Stimulated activated CD4-positive, alpha-beta T cell treated with anti-CD3 and anti-CD28 coated beads, Interleukin-12 subunit alpha, Interleukin-12 subunit beta, amount 100 ng/mL, for 48 hours (primary cell): ENCODE measurements at places on chromosomes 6 and 20.

DNA sequence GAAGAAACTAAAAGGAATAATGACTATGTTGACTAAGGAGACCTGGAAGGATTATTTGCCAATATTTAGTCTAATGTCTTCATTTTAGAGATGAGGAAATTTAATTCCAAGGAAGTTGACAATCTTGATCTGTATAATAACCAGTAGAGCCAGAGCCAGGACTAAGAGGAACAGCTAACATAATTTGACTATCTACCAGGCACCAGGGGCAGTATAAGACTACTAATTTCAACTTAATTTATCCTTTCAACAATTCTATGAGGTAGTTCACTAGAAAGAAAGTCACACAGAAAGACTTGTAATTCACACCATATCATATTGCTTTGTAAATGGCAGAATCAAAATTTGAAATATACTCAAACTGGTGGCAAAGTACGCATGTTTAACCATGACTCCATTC lies 273.0 kb upstream of the STXBP5 start:
- no peak for DNase-seq

- DNase-seq = peak; percentile 54
These were observed 250.9 kb upstream of the RREB1 start for GRCh38 chr6:6856538-6857523.

GRCh38 chr6:96301781-96302180 lies 219.8 kb upstream of the UFL1 start:
- no peak for DNase-seq

DNA sequence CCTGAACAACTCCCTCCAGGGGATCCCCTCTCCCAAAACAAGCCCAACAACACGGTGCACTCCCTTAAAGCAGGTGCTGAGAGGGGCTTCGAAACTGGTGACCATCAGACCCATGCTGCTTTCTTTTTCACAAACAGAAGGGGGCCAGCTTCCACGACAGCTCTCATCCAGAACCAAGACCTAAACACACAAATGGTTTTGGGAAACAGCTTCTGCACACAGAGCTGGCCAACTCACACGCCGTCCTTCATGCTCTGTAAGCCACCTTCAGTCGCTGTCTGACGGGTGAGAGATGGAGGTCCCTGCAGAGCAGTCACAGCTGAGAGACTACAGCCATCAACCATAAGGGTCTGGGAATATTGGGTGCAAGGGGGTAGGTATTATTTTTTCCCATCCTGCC lies 76.3 kb downstream of the ZMYND8 start:
- DNase-seq = no peak

- no peak for DNase-seq
These were observed 511 bp upstream of the OGFR start for GRCh38 chr20:62804021-62804626.

- DNase-seq = no peak
These were observed 12.9 kb upstream of the NT5E start for GRCh38 chr6:85436939-85437495.

DNA sequence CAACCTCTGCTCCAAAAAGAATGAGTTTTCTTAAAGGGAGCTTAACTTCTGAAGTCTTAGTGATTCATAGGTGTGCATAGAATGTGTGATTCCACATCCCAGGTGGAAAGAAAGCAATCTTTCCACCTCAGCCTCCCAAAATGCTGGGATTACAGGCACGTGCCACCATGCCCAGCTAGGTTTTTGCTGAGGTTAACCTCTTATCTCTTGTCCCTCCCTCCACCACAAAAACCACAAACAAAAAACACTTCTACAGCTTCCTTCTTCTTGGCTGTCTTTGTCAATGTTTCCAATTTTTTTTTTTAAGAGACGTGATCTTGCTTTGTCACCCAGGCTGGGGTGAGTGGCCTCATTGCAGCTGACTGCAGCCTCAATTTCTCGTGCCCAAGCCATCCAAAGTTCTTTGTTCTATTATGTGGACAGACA lies 8.1 kb upstream of the CSE1L start:
- DNase-seq = no peak

- no peak for DNase-seq
These were observed 33.5 kb upstream of the CEP162 start for GRCh38 chr6:84260926-84261325.

GRCh38 chr6:44270526-44271405 lies 516 bp downstream of the TMEM151B start:
- no peak for DNase-seq

GRCh38 chr20:40457404-40457803 lies 231.6 kb downstream of the MAFB start:
- DNase-seq = no peak

DNA sequence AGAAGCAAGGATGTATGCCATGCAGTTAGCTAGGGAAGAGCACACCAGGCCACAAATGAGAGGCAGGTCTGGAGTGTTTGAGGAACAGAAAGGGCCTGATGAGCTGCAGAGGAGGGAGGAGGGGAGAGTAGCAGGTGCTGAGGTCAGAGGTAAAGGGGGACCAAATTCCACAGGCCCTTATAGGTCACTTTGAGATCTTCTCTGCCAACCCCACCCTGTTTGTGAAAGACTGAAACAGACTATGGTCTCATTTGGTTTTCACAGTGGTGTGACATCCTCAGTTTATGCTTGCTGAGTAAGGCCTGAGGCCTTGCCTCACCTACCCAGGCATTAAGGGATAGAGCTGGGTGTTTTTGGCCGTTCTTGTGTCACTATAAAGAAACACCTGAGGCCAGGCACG lies 187.7 kb upstream of the MYLIP start:
- DNase-seq = no peak

- DNase-seq = no peak
These were observed at the start of gene NKAIN4 for GRCh38 chr20:63254232-63254605. NKAIN4 (minus strand) TSS chr20:63254463; CDS start chr20:63254450, 13 bp downstream.

DNA sequence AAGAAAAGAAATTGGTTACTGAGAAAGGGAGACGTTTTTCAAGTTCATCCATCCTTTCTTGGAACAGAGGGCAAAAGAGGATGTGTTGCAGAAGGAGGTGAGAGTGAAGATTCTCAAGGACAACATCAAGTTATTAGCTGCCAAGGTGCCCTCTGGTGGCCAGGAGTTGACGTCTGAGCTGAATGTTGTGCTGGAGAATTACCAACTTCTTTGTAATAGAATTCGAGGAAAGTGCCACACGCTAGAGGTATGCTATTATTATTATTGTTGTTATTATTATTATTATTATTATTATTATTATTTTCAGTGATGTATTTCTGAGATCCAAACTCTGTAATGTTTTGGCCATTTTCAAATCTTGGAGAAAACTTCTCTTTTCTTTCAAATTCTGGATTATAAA lies 197.0 kb downstream of the UTRN start:
- DNase-seq = peak; percentile 52

DNA sequence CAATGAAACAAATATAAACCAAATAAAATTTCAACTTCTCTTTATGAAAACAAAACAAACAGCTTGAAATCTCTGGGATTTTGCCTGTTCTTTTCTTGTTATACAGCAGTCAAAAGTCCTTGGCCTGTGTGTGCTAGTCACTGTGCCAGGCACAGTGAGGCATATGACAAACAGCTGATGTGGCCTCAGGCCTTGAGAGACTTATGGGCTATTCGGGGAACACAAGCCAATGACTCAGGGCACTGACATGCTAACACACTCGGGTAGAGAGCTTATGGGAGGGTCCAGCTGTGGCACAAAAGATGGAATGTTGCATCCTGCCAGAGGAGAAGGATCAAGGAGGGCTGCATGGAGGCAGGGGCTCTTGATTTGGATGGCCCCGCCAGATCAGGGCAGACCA lies 95.4 kb upstream of the NKX2-2 start:
- no peak for DNase-seq

- no peak for DNase-seq
These were observed 44.8 kb upstream of the FABP7 start for GRCh38 chr6:122734529-122735395.

- DNase-seq = no peak
These were observed 80.1 kb upstream of the HDAC2 start for GRCh38 chr6:114051031-114051430.

DNA sequence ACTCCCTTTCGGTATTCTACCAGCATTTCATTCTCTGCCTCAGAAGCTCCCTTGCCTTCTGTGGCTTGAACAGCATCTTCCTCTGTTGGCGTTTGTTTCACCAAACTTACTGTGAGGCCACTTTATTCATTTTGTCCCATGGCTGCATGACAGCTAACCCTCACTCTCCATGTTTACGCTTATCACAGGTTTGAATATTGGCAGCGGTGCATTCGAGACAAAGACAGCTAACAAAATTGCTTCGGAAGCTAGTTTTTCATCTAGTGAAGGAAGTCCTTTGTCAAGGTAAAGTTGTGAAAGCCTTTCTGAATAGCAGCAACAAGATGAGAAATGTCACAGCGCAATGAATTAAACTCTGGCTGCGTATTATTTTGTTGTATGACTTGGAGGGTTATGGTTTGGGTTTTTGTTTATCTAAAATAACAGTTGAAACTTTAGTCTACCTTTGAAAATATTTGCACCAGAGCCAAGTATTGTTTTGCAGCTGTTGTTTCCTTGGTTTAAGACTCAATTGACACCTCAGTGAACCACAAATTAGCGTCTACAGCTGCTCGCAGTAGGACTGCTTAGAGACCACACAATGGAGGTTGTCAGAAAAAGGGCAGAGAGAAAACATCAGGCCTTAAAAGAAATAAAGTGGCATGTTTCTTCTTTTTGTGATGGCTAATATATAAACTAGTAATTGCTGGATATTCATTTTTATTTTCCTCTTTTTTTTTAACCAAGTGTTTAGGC lies 70.4 kb upstream of the XRN2 start:
- no peak for DNase-seq

DNA sequence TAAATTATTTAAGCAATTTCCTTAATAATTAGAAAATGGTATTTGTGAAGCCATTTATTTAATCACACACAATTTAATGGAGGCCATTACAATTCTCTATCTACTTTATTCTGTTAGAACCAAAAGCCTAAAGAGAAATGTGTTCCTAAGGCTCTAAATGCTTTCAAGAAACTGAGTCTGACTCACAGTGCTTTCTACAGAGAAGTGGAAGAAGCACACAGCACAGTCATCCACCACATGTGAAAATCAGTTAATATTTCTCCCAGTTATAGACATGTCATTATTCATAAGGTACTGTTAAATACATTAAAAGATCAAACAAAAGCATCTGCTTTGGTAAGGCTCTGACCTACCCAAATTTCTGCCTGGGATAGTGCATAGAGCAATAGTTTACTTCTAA lies 214.4 kb downstream of the ALDH8A1 start:
- no peak for DNase-seq

GRCh38 chr20:32368925-32369324 lies 10.8 kb downstream of the ASXL1 start:
- DNase-seq = no peak

- no peak for DNase-seq
These were observed 2.6 kb upstream of the PCMTD2 start for GRCh38 chr20:64253000-64253383.

- DNase-seq = no peak
These were observed 21.0 kb upstream of the PRELID3B start for GRCh38 chr20:59063358-59064213.

DNA sequence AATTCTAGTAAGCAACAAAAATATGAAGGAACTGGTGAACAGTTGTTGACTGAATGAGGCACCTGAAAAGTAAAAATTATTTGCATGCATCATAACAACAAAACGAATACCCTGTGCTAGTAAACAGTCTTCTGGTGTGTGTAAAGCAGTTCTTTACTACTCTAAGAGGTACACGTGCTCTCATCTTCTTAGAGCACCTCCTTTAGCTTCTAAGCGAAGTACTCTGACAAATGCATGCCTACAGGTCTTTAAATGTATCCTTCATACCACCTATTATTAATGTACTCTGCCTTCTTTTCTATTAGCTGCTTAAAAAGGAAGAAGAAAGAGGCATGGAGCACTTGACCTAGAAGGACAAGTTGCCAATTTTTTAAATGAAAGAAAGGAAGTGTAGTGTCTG lies 32.2 kb upstream of the MYB start:
- DNase-seq = no peak

DNA sequence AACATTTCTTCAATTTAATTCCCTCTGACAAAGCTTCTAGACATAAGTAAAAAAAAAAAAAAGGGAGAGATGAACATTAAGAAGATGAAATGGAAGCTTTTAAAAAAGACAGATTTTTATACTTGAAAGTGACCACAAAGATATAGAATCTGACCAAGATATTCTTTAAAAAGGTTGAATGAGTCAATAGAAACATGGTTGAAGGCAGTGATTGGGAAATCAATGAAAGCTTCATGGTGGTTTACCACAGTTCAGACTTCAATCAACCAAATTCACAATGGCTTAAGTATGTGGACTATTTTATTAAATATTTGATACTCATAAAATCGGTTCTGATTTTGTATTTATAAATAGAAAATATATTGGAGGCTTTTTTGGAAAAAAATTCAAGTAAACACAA lies 248.4 kb upstream of the HSF2 start:
- DNase-seq = no peak

GRCh38 chr6:28480253-28480932 lies 35.2 kb downstream of the GPX6 start:
- no peak for DNase-seq

GRCh38 chr6:147651249-147652063 lies 143.0 kb downstream of the SAMD5 start:
- no peak for DNase-seq

GRCh38 chr6:814378-815347 lies 121.7 kb upstream of the EXOC2 start:
- DNase-seq = no peak

GRCh38 chr6:2596222-2596621 lies 154.5 kb downstream of the MYLK4 start:
- no peak for DNase-seq

GRCh38 chr20:610130-611046 lies at the start of gene TCF15:
TCF15 (minus strand) TSS chr20:610309; CDS start chr20:610237, 72 bp downstream.
- DNase-seq = no peak

- DNase-seq = no peak
These were observed 4.1 kb upstream of the CEP250 start for GRCh38 chr20:35451295-35451694.

- no peak for DNase-seq
These were observed 92.5 kb upstream of the AKAP12 start for GRCh38 chr6:151147118-151147832.

- DNase-seq = no peak
These were observed 198.7 kb downstream of the GMPR start for GRCh38 chr6:16437095-16437494.

- DNase-seq = no peak
These were observed 54.3 kb upstream of the APCDD1L start for GRCh38 chr20:58569241-58570125.

DNA sequence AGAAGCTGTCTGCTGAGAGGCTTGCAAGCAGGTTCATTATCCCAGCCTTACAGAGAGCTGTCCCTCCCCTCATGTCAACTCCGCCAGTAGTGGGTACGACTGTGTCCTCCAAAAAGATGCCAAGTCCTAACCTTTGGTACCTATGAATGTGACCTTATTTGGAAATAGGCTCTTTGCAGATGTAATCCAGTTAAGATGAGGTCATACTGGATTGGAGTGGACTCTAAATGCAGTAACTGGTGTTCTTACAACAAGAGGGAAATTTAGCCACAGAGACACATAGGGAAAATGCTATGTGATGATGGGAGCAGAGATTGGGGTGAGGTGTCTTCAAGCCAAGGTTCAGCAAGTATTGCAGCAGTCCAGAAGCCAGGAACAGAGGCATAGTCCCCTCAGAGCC lies 90.8 kb upstream of the FOXP4 start:
- no peak for DNase-seq
